ENCODE measurements at places on chromosomes 4 and X.

- DNase-seq, result no peak
Measured at GRCh38 chrX:118315529-118315928, 30.4 kb upstream of the WDR44 start.

GRCh38 chr4:109451544-109452273, 18.1 kb downstream of the SEC24B start:
- no peak for DNase-seq

GRCh38 chrX:131577413-131577812, 33.5 kb downstream of the OR13H1 start:
- DNase-seq, result no peak

DNA sequence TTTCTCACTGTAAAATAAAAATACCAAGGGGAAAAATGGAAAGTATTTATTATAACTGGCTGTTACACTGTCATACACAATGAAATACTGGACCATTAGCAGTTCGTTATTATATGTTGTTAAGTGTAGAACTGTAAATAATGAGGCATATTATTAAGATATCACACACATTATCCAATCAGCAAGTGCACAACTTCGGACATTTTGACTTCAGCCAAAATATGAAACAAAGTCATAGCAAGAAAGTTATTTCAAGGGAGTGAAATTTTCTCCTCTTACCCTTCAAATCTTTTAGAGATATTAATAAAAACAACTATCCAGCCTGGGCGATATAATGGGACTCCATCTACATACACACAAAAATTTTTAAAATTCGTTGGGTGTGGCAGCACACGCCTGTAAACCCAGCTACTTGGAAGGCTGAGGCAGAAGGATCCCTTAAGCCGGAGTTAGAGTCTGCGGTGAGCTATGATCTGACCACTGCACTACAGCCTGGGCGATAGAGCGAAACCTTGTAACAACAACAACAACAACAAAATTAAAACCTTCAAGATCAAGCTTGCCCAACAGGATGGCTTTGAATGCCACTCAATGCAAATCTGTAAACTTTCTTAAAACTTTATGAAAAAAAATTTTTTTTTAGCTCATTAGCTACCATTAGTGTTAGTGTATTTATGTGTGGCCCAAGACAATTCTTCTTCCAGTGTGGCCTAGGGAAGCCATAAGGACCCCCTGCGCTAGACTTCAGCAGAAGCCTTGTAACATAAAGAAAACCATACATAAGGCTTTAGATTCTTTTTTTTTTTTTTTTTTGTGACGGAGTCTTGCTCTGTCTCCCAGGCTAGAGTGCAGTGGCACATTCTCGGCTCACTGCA, 1.3 kb upstream of the CISD2 start:
- DNase-seq, result no peak

DNA sequence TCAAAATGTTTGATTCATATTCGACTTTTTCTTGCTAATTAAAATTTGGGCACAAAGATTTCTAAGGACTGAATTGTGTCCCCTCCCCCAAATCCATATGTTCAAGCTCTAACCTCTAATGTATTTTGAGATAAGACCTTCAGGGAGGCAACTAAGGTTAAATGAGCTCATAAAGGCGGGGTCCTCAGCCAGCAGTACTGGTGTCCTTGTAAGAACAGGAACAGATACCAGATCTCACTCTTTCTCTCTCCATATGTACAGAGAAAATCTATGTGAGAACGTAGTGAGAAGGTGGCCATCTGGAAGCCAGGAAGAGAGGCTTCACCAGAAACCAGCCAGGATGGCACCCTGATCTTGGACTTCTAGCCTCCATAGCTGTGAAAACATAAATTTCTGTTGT, 116.9 kb downstream of the VEGFC start:
- no peak for DNase-seq

DNA sequence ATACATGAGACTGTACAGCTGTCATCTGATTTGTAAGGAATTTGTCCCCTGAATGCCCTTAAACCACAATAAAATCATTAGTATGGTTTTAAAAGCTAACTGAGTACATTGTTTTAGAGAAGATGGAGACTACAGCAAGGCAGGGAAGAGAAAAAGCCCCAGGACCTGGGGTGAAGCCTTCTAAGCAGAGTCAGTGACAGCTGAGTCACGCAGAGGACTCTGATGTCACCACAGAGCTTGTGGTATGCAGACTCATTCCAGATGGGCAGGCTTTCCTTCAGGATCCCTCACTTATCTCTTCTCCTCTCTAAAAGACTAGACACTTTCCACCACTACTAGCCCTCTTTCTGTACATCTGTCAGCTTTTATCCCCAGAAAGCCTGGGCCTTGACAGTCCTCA, 97.1 kb upstream of the ATOH1 start:
- DNase-seq, result no peak

Measured in pancreas (tissue), 10 donors.